ENCODE measurements at places on chromosomes 13 and 19.

DNA sequence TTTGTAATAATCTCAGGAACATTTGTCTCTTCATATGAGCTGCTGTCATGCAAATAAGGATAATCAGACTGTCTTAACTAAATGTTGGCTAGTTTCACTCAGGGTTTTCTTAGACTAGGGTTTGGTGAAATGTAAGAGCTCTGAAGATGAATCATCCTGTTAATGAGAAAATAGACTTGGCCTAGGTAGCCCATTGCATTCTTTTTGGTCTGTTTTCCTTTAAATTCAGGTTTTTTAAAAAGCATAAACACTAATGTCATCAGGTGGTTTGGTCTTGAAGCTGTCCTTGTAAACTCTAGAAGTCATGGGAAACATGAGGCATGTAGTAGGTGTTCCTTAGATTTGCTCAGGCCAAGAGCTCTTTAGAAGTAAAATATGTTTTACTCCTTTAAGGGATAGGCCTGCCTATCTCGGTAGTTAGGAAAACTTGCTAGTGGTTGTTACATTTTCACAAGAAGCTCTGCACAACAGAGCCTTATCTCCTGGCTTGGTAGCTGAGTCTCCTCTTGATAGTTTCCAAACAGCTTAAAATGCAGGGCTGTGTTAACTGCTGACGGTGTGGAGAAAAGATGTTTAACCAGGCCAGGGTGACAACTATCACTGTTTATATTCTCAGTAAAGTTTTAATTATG, 62.0 kb upstream of the C1QTNF9B start:
- no peak for DNase-seq

DNA sequence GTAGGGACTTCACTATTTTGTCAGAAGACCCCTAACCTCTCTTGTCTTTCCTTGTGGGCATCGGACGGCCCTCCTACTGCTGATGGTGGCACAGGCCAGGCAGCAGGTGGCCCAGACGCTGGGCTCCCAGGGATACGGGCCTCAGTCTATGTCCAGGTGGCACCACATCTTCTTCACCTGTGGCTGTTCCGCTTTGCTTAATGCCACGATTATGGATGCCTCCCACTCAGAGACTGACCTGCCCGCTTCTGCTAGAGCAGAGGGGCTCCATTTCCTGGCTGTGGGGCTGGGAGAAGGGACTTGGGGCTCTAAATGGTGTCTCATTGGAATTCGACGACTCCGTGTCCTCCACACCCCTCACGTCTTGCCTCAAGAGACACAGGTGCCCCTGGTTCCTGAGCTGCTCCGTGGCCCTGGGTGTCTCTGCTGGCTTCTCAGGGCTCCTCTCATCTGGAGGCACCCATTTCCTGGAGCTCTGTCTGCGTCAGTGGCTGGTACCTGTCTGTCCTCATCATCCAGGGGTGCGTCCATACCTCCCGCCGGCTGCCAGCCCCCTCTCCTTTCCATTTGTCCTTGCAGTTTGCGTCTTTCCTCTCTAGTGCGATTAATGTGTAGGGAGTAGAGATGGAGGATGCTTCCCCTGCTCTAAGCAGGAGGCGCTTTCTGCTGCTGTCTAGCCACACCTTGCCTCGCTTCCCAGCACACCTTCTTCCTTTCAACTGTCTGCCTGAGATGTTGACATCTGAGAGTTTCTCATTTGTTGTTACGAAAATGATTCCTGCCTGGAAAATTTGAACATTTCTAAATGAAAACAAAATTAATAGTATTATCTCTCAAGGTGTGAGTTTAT, 63.4 kb downstream of the TEX29 start:
- no peak for DNase-seq

GRCh38 chr19:37817180-37817981, 38.0 kb upstream of the ZNF573 start:
- peak; percentile 77 for DNase-seq

GRCh38 chr13:23339225-23339624, 94.3 kb downstream of the SACS start:
- DNase-seq: no peak

DNA sequence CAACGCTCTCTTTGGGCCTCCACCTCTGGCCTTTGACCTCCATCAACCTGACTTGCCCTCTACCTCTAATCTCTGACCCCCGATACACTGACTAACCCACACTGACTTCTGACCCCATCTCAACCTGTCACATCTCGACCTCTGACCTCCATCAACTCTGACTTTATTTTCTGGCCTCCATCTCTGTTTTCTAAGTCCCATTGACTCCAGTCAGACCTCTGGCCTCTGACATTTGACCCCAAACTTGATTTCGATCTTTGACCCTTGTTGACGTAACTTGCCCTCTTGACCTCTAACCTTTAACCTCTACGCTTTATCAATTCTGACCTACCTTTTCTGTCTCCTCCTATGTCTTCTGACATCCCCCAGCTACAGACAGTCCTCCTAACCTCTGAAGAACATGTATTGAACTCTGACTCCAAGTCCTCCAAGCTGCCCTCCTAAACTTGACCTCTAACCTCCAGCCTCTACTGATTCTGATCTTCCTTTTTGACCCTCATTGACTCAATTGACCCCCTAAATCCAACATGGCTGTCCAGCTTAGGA, 780 bp downstream of the ACP4 start:
- DNase-seq: no peak

DNA sequence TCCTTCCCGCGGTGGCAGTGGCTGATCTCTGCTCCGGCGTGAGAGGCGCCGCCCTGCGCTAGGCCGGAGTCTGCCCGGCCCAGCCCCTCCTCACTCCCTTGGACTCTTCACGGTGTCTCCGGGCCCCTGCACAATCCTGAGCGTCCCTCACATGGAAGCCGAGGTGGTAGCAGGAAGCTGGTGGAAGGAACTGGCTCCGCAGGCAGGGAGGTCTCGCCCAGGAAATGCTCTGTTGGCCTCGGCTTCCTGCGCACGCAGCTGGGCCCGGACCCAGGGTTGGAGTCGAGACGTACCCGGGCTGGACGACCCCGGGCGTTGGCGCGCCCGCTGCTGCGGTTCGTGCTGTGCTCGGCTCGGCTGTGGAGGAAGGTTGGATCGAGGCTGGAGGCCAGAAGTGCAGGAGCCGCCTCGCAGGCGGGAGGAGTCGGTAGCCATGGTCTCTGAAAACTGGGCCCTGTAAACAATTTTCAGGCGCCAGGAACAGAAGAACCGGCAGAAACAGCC, 46.3 kb downstream of the ZNF724 start:
- peak; percentile 26 for DNase-seq

DNA sequence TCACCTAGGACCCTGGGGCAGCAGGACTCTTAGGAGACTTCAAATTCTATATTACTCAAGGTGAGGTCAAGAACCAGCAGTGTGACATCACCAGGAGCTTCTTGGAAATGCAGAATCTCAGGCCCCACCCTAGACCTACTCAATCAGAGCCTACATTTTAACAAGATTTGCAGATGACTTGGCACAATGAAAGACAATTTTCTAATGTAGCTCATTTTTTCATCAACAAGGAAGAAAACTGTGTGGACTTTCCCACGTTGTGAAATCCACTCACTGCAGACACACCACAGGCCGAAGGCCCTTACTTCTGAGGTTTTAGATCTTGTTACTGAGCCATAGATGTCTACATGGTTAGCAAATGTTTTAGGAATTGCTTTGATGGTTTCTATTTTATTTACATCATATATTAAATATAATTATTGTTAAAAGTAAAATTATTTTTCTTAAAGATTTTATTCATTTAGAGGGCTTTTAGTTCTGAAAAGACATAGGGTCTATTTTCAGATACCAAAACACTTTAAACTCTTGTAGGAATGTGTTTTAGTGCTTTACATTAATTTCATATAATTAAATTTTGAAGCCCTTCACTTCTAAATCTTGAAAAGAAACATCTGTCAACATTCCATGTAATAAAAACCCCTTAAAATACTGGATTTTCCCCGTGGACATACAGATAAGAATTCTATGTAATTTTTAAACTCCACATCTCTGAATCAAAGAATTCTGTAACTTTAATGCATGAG, 18.5 kb upstream of the STARD13 start:
- no peak for DNase-seq

- no peak for DNase-seq
Measured at GRCh38 chr13:31334994-31335557, 135.3 kb downstream of the B3GLCT start.

DNA sequence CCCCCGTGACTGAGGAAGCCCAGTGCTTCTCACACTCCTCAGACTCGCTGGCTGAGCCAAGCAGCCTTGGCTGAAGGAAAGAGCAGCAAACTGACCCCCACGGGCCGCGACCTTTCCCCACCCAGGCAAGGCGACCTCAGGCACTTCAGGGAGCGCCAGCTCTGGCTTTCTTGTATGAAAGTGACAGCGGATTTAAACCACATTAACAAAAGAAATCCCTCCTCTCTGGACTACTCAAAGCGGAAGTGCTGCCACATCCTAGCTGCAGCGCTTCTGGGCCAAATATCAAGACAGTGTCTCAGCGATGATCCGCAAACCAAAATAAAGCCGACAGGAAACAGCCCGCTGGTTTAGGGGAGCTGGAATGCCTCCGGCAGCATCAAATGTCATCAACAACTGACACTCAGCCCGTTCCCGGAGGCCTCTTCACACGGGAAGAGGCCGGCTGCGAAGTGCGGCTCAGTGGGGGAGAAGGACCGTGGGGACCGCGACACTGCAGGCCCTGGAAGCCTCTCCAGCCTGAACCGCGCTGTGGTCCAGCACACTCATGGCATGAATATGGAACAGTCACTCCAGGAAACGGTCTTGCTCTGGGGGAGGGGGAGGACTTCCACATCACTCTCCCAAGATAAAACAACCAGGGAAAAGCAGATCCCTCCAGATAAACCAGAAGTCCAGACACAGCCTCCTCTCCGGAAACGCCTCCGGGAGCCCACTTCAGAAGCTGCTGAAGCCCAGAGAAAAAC, 1.4 kb downstream of the RASA3 start:
- DNase-seq: peak; percentile 50

DNA sequence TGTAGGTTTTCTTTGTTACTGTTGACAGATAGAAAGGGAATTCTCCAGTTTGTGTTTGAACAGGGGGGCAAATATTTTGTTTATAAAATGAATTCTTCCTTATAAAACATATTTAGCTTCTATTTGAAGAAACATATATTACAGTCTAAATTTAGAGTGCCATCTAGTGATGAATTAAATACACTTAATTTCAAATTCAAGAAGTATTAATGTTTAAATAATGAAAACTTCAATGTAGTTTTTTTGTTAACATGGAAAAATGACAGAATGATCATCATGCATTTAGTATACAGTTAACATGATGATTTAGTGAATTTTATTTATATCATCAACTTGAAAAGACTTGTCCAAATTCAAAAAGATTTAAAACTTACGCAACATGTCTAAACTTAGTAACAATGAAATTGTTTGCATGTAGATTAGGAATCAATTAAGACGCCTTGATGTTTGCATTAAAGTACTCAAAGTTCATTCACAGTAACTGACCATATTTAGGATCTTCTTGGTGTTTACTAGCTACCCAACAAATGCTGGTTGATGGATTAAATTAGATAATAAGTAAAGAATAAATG, 765.9 kb upstream of the SLITRK1 start:
- DNase-seq: no peak

GRCh38 chr13:112711528-112712265, 21.9 kb downstream of the ATP11A start:
- DNase-seq: no peak

DNA sequence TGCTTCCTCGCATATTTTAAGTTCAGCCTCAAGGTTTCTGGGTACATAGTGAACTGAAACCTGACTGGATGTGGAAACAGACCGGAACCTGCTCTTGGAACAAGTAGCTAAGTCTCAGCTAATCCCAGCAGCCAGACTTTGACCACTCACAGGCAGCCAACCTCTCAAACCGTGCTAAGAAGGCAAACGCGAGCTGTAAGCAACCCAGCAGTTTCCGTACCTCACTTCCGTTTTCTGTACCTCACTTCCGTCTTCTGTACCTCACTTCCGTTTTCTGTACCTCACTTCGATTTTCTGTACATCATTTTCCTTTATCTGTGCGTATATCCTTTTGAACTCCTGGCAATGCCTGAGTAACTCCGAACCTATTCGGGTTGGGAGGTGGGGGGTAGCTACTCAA, 96.8 kb downstream of the SUCLA2 start:
- DNase-seq: no peak

- DNase-seq: no peak
Measured at GRCh38 chr13:67134417-67135129, 95.6 kb downstream of the PCDH9 start.

- DNase-seq: no peak
Measured at GRCh38 chr13:110109910-110110309, 197.0 kb downstream of the COL4A1 start.

DNA sequence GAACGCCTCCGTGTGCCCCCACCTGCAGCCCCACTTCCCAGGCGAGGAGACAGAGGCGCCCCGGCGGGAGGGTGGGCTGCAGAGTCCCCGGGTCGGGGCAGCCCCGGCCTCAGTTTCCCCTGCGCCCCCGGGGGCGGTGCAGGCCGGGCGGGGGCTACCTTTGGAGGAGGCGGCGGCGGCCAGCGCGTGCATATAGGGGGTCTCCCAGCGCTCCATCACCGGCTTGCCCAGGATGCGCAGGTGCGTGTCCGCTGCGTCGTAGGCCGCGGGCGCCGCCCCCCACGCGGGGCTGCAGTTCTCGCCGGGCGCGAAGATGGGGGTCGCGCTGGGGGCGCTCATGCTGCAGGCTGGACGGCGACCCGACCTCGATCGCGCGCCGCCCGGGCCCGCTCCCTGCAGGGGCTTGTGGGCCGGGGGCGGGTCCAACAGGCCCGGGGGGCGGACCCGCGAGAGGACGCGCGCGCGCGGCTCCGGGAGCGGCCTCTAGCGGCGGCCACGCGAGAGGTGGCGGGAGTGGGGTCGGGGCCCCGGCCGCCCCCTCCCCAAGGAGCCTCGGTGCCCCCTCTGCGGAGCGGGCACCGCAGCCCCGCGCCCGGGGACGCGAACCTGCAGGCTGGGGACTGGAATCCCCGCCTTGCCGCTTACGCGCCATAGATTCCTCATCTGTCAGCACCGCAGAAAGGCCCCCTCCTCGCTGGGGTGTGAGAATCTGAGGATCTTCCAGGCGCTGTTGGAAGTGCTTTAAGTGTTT, at the start of gene GAMT:
GAMT (minus strand) TSS at position 405 of the 751 bp plus-strand sequence; CDS start at position 339, 66 bp downstream.
- DNase-seq: peak; percentile 48

DNA sequence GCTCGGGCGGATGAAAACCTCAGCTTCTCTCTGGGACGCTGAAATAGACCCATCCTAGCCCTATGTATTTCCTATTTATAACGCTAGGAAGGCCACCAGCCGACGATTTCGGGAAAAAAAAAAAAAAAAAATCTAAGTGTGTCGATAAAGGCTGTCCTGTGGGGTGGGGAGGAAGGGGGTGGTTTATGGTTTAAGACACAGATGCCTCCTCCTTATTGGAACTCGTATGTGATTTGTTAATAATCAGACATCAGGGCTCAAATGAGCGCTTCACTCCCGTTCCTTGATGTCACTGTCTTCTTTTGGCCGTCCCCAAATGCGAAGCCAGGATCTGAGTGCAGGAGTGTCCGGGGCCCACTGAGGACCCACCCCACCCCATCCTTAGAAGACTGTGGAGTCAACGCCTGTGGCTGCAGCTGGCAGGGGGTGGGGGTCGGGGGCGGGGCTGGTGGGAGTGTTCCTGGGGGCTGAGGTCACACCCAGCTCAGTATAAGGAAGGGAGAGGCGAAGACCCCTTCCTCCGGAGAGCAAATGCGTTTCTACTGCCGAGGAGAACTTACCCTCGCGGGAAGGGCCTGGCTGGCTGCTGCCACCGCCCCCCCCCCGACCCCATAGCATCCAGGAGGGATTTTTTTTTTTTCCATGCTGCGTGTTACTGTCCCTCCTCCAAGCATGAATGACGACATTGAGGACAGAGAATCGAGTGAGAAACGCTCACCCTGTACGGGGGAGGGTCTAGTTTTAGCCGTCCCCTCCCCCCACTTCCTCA, 971 bp downstream of the ATCAY start:
- no peak for DNase-seq
